ENCODE measurements at places on chromosomes 5 and 9. TPM values are rescaled to one million over a fixed set of nuclear protein-coding genes. Genes with fewer than 3 reads are reported as not detected.

The HDHD3 gene
- 51.9 TPM for total RNA-seq

The BAAT gene
- 2.6 TPM for total RNA-seq

DNA sequence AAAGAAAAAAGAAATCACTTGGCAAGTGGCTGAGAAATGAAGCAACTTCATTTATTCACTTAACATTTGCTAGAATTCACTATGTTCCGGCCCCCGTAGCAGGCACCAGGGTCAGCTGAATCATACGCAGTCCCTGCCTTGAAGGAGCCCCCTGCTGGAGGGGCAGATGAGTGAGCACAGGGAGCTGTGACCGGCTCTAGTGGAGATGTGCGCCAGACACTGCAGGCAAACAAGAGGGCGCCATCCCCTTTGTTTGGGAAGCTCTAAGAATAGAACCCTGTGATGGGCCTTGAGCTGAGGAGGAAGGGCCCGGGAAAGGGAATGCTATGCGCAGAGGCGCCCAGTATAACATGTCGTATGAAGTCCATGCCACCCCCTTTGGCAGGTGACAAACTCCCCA lies 20.2 kb upstream of the RPL26L1 start:
- H3K27me3 ChIP-seq: no peaks in the 10 kb centered on the region
- no peak overlapping the region for H3K27ac ChIP-seq
- no peaks in the 10 kb centered on the region for H3K36me3 ChIP-seq

The IRGM gene
- total RNA-seq: not detected

DNA sequence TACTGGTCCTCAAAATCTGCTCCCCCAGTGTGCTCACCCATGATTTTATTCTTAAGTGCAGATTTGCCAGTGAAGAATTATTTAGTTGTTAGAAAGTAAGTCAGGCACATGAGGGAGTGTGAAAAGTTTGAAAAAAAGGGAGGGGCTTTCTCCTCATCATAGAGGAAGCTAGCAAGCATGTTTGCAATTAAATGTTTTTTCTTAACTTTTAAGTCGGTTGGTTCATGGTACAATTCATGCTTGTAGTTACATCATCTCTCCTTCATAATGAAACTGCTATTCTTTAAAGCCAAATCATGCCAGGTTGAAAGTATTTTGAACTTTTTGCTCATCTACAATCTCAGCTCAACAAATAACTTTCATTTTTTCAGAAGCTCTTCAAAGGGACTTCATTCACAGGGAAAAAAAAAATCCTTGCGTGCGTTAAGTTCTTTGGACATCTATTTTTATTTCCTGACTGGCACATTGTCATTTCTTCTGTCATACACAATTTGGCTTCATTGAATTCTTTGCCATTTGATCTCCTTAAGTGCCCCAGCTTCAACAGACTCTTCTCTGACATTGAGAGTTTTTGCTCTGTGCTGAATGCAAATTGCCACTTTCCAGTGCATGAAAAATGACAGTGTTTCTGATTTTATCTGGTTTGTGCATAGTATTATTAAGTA lies 456.9 kb downstream of the TMEM232 start:
- H3K36me3 ChIP-seq: no peaks in the 10 kb centered on the region
- H3K27ac ChIP-seq: no peak overlapping the region
- DNase-seq: no peak

- H3K27ac ChIP-seq: no peak overlapping the region
- peaks cover 15% of the 10 kb centered on the region for H3K4me1 ChIP-seq
- DNase-seq: peak; percentile 66
- no peak overlapping the region for H3K4me3 ChIP-seq
- no peaks in the 10 kb centered on the region for H3K27me3 ChIP-seq
Measured at GRCh38 chr9:17810728-17811571, 232.1 kb downstream of the SH3GL2 start.

The PTGDS gene
- total RNA-seq: 17.8 TPM

The MAN1B1 gene
- 34.2 TPM for total RNA-seq

DNA sequence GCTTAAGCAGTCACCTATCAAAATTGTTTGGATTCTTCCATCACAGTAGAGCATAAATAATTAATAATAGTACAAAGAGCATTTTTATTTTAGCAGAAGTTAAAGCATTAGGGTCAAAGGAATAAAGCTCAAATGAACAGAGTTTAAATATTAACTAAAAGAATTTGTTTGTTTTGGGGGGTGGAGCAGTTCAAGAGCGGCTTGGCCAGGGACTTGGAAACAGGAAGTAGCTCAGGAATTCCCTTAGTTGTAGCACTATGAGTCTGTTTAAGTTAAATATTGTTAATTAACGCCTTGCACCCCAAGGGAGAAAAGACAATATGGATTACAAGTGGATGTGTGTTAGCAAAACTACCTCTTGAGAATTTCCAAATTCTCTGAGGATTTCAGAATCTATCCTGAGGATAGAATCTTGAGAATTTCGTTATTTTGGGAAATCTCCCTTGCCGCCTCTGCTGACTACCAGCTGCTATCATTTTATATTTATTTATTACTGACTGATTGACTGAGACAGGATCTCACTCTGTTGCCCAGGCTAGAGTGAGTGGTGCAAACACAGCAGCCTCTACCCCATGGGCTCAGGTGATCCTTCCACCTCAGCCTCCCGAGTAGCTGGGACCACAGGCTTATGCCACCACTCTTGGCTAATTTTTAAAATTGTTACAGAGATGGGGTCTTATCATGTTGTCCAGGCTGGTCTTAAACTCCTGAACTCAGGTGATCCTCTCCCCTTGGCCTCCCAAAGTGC lies 96.7 kb upstream of the CHD1 start:
- DNase-seq: peak; percentile 76
- H3K4me1 ChIP-seq: peaks cover 34% of the 10 kb centered on the region
- no peaks in the 10 kb centered on the region for H3K36me3 ChIP-seq

The CYLC2 gene
- not detected for total RNA-seq

The SOX30 gene
- not detected for total RNA-seq

The FAXDC2 gene
- total RNA-seq: 10.9 TPM
